Posterior cingulate gyrus (tissue), 11 donors: ENCODE measurements at places on chromosomes 2 and 18.

GRCh38 chr2:159614534-159615366 is 1.6 kb downstream of the BAZ2B start:
- no peak for DNase-seq

GRCh38 chr18:4146797-4147196 is 308.3 kb downstream of the DLGAP1 start:
- DNase-seq, result no peak

DNA sequence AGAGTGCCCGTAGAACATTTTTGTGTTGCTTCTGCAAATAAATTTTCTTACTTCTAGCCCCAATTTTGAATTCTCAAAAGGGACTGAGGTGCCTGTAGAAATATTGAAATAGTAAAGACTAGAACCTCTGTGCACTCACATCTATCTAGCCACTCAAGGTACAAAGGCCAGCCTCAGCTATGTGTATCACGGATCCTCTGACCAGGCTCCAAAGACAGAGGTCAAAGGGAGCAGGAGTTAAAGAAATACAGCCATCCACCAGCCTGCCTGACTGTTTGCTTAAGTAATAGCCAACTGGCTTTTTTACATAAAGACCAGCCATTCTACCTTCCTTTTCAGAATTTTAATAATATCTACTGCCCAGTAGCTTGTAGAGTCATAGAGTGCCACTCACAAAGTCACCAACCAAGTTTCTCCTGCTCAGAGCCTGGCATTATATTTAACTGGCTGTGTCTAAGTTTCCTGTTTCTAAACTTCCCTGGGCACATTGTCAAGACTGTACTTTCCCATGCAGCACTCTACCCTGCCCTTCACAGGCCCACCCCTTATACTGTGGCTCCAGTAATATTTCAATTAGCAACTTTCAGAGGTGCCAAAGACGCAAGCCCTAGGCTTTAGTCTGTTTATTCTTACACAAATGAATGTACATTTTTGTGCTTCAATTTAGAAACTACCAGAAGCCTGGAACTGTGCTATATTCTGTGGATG is 338.3 kb upstream of the NT5C1B start:
- no peak for DNase-seq

GRCh38 chr2:72150861-72151356 is 3.2 kb upstream of the CYP26B1 start:
- no peak for DNase-seq

DNA sequence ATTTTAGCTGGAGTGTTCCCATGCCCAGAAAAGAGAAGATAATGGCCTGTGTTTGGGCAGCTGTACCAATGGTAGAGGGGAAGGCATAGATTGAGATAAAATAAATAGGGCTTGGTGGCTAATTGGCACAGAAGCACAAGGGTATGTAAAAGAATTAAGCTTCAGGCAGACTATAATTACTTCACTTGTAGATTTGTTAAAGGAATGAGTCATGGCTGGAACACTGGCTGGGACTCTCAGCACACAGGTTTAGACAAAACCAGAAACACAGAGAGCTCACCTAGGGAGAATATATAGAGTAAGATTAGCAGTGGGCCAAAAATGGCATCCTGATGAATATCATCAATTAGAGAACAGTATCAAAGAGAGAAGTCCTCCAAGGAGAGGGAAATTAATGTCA is 198.3 kb upstream of the FIGN start:
- DNase-seq, result no peak

- DNase-seq, result no peak
These were observed 49.9 kb downstream of the KCNG3 start for GRCh38 chr2:42443718-42444399.

DNA sequence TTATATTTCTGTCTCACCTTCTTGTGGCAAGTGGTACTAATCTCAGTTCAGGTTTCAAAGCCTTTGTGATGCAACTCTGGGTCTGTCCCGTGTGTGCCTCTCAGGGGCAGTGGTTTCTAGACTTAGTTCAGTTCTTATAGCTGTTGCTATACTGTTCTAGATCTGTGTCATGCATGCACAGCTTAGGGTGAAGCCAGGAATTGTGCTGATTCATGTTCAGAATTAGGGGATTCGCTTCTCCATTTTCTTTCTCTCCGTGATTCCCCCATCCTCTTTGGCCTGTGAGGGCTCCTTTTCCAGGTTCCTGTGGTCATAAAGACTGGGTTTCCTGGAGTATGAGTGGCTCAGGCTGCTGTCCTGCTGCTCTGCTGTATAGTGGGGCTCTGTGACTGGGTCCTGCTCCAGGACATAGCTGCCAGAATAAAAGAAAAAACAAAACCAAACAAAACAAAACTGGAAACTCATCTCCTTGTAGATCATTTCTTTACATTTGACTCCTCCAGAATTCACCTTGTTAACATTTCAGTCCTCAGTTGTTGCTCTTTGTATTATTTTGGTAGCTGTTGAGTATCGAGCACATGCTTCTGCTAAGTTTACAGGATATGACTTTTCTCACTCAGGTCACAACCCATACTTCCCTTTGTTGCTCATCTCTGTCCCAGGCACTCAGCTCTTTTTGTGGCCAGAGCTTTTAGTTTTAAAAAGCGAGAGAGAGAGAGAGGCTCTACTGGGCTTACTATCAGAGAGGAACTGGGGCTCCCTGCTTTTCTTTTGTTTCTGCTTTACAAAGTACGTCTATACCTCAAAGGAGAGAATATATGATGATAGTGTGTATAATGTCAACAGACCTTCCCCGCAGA is 34.2 kb downstream of the CERS6 start:
- DNase-seq, result no peak

- DNase-seq, result no peak
These were observed 541.8 kb upstream of the CDH2 start for GRCh38 chr18:28718696-28719095.

GRCh38 chr18:72444798-72445155 is 99.4 kb downstream of the CBLN2 start:
- DNase-seq, result no peak

DNA sequence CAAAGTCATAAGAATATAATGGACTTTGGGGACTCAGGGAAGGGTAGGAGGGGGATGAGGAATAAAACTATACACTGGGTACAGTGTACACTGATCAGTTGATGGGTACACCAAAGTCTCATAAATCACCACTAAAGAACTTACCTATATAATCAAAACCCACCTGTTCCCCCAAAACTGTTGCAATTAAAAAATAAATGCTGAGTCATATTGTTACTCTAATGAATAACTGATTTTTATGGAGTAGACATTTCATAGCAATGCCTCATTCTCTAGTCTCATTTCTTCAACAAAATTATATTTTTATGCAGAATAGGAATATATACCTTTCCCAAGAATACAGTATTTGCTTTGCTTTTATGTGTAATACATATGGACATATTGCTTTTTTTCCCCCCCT is 181.2 kb downstream of the ST6GAL2 start:
- DNase-seq, result no peak

GRCh38 chr2:64111426-64111825 is 32.8 kb downstream of the PELI1 start:
- DNase-seq, result no peak

- DNase-seq, result peak; percentile 54
These were observed 35.2 kb downstream of the HS1BP3 start for GRCh38 chr2:20615466-20616241.
